ENCODE measurements at places on chromosomes 16 and 17. TPM values are rescaled to one million over a fixed set of nuclear protein-coding genes. Genes with fewer than 3 reads are reported as not detected.

The HS3ST3A1 gene
- polyA plus RNA-seq = 7.1 TPM

The CCL16 gene
- 0.90 TPM for polyA plus RNA-seq

The TEKT1 gene
- not detected for polyA plus RNA-seq

The UNC119 gene
- polyA plus RNA-seq = 18.6 TPM

The NKD1 gene
- 2.5 TPM for polyA plus RNA-seq

The PRAC1 gene
- not detected for polyA plus RNA-seq

The SLC5A11 gene
- 0.04 TPM for polyA plus RNA-seq

The CTRL gene
- polyA plus RNA-seq = 2.5 TPM

The CPNE7 gene
- polyA plus RNA-seq = not detected

The SLC5A10 gene
- polyA plus RNA-seq = not detected

The TP53TG3C gene
- not detected for polyA plus RNA-seq

The RPA1 gene
- polyA plus RNA-seq = 63.6 TPM

The SLC35G6 gene
- polyA plus RNA-seq = not detected

The RAMP2 gene
- polyA plus RNA-seq = 39.6 TPM

The ZSCAN10 gene
- 0.06 TPM for polyA plus RNA-seq

The HYDIN gene
- 0.39 TPM for polyA plus RNA-seq

The CD19 gene
- polyA plus RNA-seq = 0.40 TPM

The GPR139 gene
- not detected for polyA plus RNA-seq

The SYNRG gene
- 37.1 TPM for polyA plus RNA-seq

The NPIPA3 gene
- polyA plus RNA-seq = 2.5 TPM

The TMC7 gene
- 1.1 TPM for polyA plus RNA-seq

The CACNG5 gene
- polyA plus RNA-seq = not detected

The ITGB3 gene
- polyA plus RNA-seq = 9.4 TPM

The IL17C gene
- not detected for polyA plus RNA-seq

The EIF4A3 gene
- polyA plus RNA-seq = 71.2 TPM

The ARL4D gene
- polyA plus RNA-seq = 19.0 TPM

The MYH11 gene
- polyA plus RNA-seq = 237 TPM

The CLEC18B gene
- polyA plus RNA-seq = 0.42 TPM

The MFAP4 gene
- 380 TPM for polyA plus RNA-seq

The TNFRSF13B gene
- polyA plus RNA-seq = not detected

The HBZ gene
- polyA plus RNA-seq = not detected

The CACNA1G gene
- polyA plus RNA-seq = 1.0 TPM

The CNTNAP1 gene
- polyA plus RNA-seq = 7.5 TPM

The TEKT3 gene
- 1.0 TPM for polyA plus RNA-seq

The RHBDF2 gene
- 8.8 TPM for polyA plus RNA-seq

The RDM1 gene
- polyA plus RNA-seq = not detected

The HBA1 gene
- polyA plus RNA-seq = 9.6 TPM

The C17orf78 gene
- not detected for polyA plus RNA-seq

Data from ovary (tissue), 10 donors.